ENCODE measurements at places on chromosomes 2 and 18. TPM values are rescaled to one million over a fixed set of nuclear protein-coding genes. Genes with fewer than 3 reads are reported as not detected.

The EIF2AK3 gene
- 5.2 TPM for total RNA-seq

DNA sequence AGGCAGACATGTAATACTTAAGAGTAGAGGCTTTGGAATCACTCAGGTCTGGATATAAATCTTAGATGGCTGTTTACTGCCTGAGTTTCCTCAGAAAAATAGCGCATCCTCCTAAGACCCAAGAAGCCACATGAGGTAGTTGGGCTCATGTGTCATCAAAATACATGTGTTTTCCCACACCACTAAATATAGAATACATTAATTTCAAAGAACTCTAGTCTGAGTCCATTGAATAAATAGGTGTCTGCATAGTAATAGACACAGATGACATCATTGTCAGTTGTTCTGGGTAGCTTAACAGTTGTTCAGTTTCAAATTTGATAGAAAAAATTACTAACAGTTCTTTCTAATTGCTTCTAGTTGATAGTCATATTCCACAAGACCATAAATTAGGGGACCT lies 9.6 kb downstream of the PPP1R1C start:
- no peak for DNase-seq

The NPHP1 gene
- total RNA-seq, result 6.6 TPM

DNA sequence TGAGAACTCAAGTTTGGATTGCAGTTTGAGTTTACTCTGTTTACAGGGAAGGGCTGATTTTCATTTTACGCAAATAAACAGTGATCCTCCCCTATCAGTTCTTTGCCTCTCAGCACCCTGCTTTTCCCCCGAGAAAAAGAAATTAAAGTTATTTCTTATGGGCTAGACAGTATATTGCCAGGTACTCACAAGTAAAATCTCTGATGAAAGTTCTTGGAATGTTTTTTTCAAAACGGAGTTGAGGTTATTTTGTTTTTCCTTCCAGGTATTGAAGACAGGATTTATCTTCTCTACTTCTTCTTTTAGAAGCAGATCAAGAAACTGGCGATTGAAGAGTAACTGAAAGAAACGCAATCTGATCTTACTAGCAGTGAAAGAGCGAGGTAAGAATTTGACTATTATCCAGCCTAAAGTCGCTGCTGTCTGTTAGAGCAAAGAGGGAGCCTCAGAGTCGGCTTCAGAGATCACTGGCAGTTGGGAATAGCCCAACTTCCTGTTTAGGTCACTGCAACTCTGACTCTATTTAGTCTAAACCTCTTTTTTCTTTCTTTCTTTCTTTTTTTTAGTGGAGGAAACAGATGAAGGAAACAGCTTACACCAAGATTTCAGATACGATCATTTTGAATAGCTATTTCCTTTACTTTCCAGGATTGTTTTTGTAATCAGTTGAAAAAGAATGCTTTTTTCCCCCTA lies at the start of gene TFPI:
Gene TFPI, minus strand, starts transcription at position 425 of the 693 bp plus-strand sequence. CDS start 50,667 bp downstream, outside the sequence.
- DNase-seq, result peak; percentile 24

GRCh38 chr2:180478883-180479282 lies 471.8 kb upstream of the CWC22 start:
- DNase-seq, result no peak

DNA sequence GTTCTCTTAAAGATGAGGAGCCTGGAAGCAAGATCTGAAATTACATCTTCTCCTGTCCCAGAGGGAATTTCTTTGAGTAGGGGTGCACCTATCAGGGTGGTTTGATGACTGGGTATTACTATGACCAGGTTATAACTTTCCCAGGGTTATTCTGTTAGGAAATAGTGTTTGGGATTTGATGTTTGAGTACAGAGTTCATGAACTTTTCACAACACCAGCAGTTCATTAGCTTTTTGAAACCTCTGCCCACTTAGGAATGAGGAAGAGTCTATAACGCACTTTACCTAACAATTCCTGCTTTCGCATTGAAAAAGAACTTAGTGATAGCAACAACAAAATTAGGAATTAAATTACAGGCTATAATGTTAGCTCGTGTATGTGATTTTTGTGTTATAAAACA lies 58.6 kb downstream of the ALMS1 start:
- DNase-seq, result no peak

- no peak for DNase-seq
Measured at GRCh38 chr18:63271881-63272299, 47.7 kb downstream of the BCL2 start.

Data from right cardiac atrium (tissue), 5 donors.